Suprapubic skin (tissue), 4 donors: ENCODE measurements at places on chromosomes 12 and 14. TPM values are rescaled to one million over a fixed set of nuclear protein-coding genes. Genes with fewer than 3 reads are reported as not detected.
A peak's percentile ranks its signal among the peaks of the same experiment; 100 is the strongest.

- no peaks in the 10 kb centered on the region for H3K4me1 ChIP-seq
- H3K36me3 ChIP-seq = no peaks in the 10 kb centered on the region
- H3K4me3 ChIP-seq = no peak overlapping the region
- no peak overlapping the region for H3K27ac ChIP-seq
These were observed 478.5 kb downstream of the NELL2 start for GRCh38 chr12:44397631-44398030.

The WNT1 gene
- total RNA-seq = not detected

The NINJ2 gene
- total RNA-seq = 15.7 TPM

DNA sequence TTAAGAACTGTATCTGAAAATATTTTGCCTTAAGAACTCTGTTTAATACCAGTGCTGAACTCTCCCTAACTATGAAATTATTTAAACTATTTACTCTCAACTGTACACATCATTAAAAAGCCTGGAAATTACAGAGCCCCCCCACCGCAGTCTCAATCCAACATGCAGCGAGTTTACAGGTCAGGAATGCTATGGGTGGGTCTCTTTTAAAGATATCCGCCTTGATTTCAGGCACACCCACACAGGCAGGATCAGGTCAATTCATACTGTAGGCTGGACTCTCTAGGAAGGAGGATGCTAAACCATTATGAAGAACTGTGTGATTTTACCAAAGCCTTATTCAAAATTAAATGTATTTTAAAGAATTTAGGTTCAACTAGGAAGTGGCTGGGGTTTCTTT lies 16.5 kb downstream of the SPTLC2 start:
- no peak overlapping the region for H3K27ac ChIP-seq
- H3K27me3 ChIP-seq = no peaks in the 10 kb centered on the region
- peaks cover 37% of the 10 kb centered on the region for H3K4me1 ChIP-seq
- peaks cover 25% of the 10 kb centered on the region for H3K36me3 ChIP-seq
- DNase-seq = no peak
- H3K4me3 ChIP-seq = no peak overlapping the region

GRCh38 chr12:20423557-20423956 lies 55.2 kb downstream of the PDE3A start:
- H3K4me3 ChIP-seq = no peak overlapping the region
- no peaks in the 10 kb centered on the region for H3K27me3 ChIP-seq
- no peaks in the 10 kb centered on the region for H3K36me3 ChIP-seq
- no peak for DNase-seq
- H3K4me1 ChIP-seq = peaks cover 2% of the 10 kb centered on the region

DNA sequence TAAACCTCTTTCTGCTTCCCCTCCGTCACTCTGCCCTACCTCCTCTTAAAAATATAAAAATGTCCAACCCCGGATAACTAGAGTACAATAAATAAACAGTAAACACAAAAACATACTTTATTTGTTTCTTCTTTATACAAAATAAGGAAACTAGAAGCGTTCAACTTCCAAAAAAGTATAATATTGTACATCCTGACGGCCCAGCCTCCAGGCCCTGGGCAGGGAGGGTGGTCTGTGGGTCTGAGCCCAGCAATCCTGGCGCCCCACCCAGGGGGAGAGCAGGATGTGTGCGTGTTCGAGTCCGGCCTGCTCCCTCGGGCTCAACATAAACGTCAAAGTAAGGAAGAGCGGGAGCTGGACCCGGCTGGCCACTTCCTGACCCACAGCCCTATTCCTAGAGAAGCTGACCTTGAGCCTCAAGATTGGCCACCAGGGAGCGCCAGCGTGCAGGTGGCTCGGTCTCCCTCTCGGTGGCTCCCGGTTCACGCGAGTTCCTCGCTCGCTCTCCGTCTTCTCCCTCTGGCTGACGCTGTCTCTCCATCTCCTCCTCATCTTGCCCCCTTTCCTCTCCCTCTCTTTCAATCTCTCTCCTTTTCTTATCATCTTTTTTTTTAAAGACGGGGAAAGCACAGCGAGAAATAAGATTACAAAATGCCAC lies 9.4 kb downstream of the LHX5 start:
- H3K27ac ChIP-seq = no peak overlapping the region
- H3K27me3 ChIP-seq = peaks cover 91% of the 10 kb centered on the region
- H3K4me3 ChIP-seq = peak overlapping the region; percentile 39
- DNase-seq = peak; percentile 78

The SLC17A8 gene
- total RNA-seq = not detected

The KCNJ8 gene
- 7.8 TPM for total RNA-seq

The PTPRQ gene
- total RNA-seq = 0.47 TPM

DNA sequence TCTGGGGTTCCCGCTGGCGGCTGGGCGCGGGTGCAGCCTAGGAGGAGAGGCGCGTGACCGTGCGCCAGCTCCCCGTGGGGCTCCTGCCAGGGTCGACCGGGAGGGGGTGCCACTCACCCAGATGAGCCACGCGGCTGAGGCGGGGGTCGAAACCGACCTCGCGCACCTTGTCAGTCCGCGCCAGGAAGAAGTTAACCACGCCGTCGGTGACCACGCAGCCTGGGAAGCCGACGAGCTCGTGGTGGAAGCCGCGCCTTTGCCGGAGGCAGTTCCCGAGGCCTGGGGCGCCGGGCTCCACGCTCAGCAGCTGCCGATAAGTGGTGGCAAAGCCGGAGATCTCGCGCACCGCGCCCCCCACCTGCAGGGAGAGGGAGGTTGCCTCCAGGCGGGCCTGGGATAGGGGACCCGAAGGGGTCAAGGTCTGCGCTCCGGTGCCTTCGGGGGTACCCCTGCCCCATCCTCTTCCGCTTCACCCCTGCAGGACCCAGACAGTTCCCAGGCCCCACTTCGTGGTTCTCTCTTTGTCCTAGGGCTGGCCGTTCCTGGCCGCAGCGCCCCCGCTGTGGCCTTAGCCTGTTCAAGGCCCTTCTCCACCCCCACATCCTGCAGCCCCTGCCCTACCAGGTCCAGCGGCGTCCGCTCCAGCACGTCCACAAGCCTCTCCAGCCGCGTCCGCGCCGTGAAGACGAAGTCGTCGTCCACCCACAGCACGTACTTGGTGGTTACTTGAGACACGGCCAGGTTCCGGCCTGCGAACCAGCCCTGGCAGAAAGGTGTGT lies 5.3 kb downstream of the B4GALNT1 start:
- DNase-seq = peak; percentile 81
- H3K4me3 ChIP-seq = peak overlapping the region; percentile 27
- no peak overlapping the region for H3K27ac ChIP-seq
- peaks cover 20% of the 10 kb centered on the region for H3K4me1 ChIP-seq
- H3K27me3 ChIP-seq = peaks cover 91% of the 10 kb centered on the region

The ADGRD1 gene
- total RNA-seq = 12.3 TPM

DNA sequence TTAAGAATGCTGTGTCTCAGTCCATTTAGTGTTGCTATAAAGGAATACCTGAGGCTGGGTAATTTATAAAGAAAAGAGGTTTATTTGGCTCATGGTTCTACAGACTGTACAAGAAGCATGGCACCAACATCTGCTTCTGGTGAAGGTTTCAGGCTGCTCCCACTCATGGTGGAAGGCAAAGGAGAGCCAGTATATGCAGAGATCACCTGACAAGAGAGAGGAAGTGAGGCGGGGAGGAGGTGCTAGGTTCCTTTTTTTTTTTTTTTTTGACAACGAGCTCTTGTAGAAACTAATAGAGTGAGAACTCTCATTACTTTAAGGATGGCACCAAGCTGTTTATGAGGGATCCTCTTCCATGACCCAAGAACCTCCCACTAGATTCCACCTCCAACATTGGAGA lies 121.6 kb downstream of the NUBPL start:
- no peaks in the 10 kb centered on the region for H3K27me3 ChIP-seq
- no peak overlapping the region for H3K27ac ChIP-seq
- H3K4me3 ChIP-seq = no peak overlapping the region
- no peak for DNase-seq
- peaks cover 7% of the 10 kb centered on the region for H3K36me3 ChIP-seq

The CHGA gene
- not detected for total RNA-seq

DNA sequence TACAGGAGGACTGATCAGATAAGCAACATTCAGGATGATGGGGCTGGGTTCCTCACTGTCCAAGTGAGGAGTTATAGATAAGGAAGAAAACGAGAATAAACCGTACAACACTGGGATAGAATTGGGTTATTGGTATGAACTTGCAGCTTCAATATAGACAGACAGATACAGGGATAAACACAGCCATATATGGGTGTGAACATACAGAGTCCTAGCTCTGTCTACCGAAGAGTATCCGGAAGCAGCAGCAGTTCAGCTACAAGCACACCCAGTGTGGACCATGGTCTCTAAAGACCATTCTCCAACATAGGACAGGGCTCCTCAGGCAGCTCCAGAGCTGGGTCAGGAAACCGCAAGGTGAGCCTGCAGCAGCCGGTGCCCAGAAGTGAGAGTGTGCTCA lies 40.8 kb downstream of the CDC42BPB start:
- H3K27ac ChIP-seq = no peak overlapping the region
- no peak for DNase-seq
- H3K27me3 ChIP-seq = no peaks in the 10 kb centered on the region
- no peak overlapping the region for H3K4me3 ChIP-seq
- peaks cover 1% of the 10 kb centered on the region for H3K36me3 ChIP-seq
- peaks cover 36% of the 10 kb centered on the region for H3K4me1 ChIP-seq

The HNRNPA1 gene
- total RNA-seq = 405 TPM

The OR4K5 gene
- total RNA-seq = not detected

- H3K27me3 ChIP-seq = no peaks in the 10 kb centered on the region
- DNase-seq = no peak
- H3K36me3 ChIP-seq = no peaks in the 10 kb centered on the region
- no peak overlapping the region for H3K4me3 ChIP-seq
- no peaks in the 10 kb centered on the region for H3K4me1 ChIP-seq
These were observed 1995.9 kb upstream of the SEL1L start for GRCh38 chr14:83529531-83529930.
